HepG2 (cell line): ENCODE measurements at places on chromosomes 3 and 15.
A peak's percentile ranks its signal among the peaks of the same experiment; 100 is the strongest.

DNA sequence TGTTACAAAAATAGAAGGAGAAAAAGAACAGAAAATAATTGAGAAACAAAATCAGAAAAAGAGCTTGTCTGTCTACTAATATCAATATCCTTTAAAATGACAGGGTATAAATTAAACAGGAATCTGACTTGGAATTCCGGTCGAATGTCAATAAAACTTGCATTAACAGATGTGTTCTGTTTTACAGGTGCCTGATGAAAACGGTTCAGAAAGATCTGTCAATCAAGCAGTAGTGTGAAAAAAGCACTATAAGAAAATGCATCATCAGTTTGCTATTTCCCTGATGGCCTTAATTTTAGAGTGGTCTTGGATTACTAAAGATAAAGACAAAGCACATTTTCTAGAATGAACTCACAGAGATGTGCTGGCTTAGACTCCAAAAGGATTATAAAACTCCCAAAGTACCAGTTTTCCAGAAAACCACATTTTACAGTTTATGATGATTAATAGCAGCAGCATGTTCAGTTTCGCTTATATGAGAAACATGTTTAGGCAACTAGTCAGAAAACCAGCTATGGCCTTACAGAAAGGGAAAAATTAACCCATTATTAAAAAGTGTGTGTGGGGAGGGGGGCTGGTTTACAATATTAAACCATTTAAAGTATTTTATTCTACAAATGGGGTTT lies 8.2 kb upstream of the C3orf38 start:
- DNase-seq, result no peak

DNA sequence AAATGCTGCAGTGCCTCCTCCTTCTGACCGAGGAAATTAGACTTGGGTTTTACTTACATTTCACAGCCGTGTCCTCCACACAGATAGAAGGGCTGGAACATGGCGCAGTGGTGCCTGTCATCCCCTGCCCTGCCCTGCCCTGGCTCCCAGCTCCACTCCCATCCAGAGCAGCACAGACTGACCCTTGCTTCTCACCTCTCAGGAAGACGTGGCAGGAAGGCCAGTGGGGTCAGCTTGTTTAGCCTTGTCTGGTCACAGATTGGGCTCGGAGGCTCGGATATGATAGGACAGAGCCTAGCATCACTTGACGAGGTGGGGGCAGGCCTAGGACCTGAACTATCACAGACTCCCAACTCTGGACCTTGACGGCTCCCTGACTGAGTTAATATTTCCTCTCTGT lies 88.5 kb downstream of the LINGO1 start:
- DNase-seq, result no peak

GRCh38 chr3:70000028-70000410 lies 486 bp downstream of the SAMMSON start:
- DNase-seq, result no peak

- no peak for DNase-seq
Measured at GRCh38 chr3:136604961-136605360, 147.2 kb downstream of the STAG1 start.

GRCh38 chr3:55486857-55487380 lies at the start of gene WNT5A:
WNT5A (minus strand) TSS chr3:55487306; CDS start chr3:55486985, 321 bp downstream.
- DNase-seq, result no peak

GRCh38 chr15:66036859-66037258 lies 167.6 kb downstream of the RAB11A start:
- no peak for DNase-seq

GRCh38 chr15:49441816-49442215 lies 18.8 kb downstream of the FGF7 start:
- DNase-seq, result no peak

DNA sequence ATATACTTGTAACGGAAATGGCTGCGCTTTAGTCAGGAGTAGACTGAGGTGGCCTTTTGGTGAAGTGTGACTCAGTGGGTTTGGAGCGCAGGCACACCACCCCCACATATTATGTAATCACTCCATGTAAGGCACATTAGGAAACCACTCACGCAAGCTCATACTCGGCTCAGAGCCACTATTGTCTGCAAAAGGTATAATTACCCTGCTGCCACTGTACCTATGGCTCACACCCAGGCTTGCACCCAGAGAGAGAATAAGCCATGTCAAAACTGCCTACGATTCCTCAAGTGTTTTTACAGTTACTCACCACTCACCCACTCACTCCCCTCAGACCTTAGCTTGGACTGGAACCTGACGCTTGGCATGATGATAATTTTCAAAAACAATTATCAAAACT lies 611.9 kb upstream of the CCDC54 start:
- DNase-seq, result no peak

DNA sequence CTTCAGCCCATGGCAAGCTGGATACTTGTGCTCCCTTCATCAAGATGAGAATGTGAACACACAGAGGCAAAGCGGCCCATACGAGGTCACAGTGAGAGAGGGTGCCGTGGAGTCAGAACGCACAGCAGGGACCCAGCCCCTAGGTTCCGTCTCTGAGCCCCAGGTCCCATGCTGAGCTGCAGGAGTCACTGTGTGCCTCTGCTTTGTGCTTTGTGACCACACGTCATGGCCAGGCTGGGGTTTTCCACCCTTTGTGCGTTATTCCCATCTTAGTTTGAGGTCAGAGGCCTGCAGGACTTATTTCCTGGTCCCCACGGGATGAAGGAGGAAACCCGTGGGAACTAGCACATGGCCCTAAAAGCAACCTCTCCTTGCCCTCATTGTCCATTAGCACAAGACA lies 140.3 kb downstream of the TJP1 start:
- DNase-seq, result no peak

DNA sequence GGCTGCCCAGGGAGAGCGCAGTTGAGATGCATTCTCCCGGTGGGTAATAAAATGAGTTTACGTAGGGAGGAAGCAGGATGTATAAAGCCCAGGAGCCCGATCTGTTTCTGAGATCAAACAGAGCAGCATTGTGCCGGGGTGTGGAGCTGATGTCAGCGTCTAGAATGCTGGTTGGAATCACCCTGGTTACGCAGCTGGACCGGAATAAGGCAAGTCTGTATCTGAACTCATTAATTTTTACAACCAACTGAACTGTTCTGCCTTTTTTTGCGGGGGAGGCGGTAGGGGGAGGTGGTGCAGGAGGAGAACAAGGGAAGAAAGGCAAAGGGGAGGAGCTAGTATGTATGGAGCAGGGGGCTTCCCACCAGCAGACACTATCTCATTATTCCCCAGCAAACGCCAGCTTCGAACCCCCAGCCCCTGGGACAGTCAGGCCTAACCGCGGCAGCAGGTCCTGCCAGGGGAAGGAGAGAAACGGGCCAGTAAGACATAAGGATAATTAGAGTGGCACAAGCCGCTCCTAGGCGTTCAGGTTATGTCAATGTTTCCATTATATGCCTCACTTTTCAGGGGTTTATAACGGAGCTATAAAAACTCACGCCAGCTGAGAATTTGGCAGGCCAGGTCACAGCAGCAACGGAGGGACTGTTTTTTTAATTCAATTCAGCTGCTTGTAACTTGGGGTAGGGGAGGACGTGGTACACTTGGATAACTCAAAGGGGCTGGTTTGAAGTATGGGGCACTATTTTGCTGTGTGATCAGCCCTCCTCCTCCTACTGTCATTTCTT lies 175.3 kb upstream of the HES1 start:
- DNase-seq, result no peak

GRCh38 chr3:42032693-42033349 lies 58.3 kb upstream of the TRAK1 start:
- peak; percentile 95 for DNase-seq

DNA sequence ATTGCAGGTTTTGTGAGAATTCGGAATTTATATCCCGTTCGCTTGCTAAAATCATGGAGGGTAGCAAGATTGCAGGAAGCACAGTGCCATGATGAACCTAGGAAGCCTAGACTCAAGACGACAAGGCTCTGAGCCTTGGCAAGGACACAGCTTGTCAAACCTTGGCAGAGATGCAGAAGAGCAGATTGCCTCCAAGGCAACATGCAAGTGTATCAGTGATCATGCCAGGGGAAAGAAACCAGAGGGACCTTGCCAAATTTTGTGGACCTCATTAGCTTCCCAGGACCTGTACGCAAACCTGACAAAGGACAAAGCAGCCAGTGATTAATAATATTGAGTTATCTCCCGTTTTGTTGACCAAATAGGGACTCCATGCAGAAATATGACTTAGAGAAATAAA lies 159.7 kb downstream of the GOLIM4 start:
- no peak for DNase-seq

DNA sequence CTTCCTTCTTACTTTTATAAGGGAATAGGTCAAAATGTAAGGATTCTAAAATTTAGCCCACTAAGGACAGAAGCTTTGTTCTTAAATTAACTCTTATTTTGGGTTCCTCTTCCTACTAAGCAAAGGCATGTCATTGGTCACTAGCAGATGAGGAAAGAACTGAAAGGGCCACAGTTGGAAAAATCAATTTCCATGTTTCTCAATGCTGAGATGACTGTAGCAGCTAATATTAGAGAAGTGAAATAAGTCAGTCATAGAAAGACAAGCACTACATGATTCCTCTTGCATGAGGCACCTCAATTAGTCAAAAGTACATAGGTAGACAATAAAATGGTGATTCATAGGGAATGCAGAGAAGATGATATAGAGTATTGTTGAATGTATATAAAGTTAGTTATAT lies 353.7 kb downstream of the RSL24D1 start:
- DNase-seq, result no peak

GRCh38 chr3:72411843-72412242 lies 436.4 kb downstream of the SHQ1 start:
- DNase-seq, result no peak

GRCh38 chr3:119778811-119779210 lies 3.1 kb upstream of the NR1I2 start:
- DNase-seq, result no peak

- no peak for DNase-seq
Measured at GRCh38 chr3:115547207-115547606, 76.1 kb upstream of the GAP43 start.

GRCh38 chr15:55774113-55774970 lies 31.4 kb upstream of the PRTG start:
- DNase-seq, result peak; percentile 33

DNA sequence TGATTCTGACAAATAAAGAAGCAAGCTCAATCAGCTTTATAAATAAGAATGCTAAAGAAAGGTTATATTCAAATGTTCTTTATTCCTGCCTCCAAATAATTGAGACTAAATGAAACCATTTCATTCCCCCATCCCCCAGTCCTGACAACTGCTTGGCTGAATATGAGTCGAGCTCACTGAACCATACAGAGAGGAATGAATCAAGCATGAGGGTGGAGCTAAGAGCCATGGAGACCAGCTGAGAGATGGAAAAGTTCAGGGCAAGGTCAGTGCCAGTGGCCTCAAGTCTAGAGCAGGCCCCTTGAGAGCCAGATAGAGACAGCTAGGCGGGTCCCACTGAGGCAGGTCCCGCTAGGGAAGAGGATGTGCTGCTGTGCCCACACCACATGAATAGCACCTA lies 188.7 kb upstream of the EIF1B start:
- DNase-seq, result no peak

- DNase-seq, result no peak
Measured at GRCh38 chr3:187261541-187261969, 30.0 kb downstream of the MASP1 start.

- DNase-seq, result peak; percentile 96
Measured at GRCh38 chr15:60590935-60591495, 112.1 kb upstream of the ICE2 start.

DNA sequence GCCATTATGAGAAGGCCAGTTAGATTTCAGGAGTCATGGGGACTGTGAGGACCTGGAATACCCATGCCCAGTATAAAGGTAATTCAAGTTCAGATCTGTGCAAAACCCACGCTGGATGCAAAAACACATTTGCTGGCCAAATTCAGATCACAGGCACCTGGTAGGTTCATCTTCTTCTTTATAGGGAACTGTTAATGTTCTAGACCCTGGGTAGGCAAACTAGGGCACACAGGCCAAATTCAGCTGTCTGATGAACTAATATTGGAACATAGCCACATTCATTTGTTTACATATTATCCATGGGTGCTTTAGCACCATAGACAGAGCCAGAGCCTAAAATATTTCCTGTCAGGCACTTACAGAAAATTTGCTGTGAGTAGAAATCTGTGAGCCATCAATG lies 241.4 kb downstream of the PTPRG start:
- DNase-seq, result no peak

DNA sequence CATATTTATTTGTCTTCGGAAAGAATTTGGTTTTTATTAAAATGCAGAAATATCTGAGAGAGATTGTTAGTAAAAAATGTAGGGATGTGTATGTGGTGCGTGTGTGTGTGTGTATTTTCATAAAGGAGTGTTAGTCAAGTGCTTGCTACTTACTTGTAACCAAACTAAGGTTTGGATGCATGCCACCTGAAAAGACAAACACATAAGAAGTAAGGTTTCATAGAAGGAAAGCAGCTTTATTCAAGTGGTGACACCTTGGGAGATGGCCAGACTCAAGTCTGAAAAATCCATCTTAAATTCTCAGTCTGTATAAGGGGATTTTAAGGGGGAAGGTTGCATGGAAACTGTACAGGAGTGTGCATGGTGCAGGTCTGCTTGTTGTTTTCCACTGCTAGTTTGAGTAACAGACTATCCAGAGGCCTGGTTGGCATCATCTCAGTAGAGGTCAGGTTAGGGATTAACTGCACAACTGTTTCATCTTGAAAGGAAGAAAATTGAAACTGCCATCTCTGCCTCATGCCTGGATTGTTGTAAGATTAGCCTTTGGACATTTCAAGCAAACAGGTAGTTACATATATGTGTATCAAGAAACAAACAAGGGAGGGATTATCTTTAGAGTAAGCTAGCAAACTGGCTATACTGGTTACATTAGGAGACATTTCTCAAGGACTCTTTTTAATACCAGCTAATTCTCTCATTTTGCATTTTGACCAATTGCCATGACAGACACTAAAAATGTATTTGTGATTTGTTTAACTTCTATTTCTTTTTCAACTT lies 196.7 kb downstream of the EPHA6 start:
- DNase-seq, result no peak

- DNase-seq, result no peak
Measured at GRCh38 chr3:197424266-197424665, 125.9 kb upstream of the DLG1 start.

GRCh38 chr3:189144645-189145044 lies 27.1 kb upstream of the TPRG1 start:
- no peak for DNase-seq

GRCh38 chr15:100966997-100967396 lies 47.8 kb downstream of the LRRK1 start:
- DNase-seq, result no peak

GRCh38 chr15:29087521-29088285 lies 181.9 kb downstream of the NSMCE3 start:
- no peak for DNase-seq

- DNase-seq, result no peak
Measured at GRCh38 chr3:28125342-28125741, 116.1 kb upstream of the CMC1 start.

DNA sequence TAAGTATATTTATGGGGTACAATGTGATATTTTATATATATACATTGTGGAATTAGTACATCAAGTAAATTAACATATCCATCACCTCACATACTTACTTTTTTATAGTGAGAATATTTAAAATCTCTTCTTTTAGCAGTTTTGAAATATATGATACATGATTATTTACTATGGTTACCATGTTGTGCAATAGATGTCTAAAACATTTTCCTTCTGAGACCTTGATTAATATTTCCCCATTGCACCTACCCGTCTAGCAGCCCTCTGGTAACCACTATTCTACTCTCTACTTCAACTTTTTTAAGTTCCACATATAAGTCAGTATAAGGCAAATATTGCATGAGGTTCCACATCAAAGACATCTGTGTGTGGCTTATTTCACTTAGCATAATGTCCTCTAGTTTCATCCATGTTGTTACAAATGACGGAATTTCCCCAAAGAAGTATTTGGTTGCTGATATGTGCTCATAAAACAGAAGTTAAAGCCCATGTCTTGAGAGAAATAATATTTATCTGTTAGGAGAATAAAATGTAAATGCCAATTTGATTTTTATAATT lies 29.6 kb upstream of the NFKBIZ start:
- no peak for DNase-seq
